H9 (cell line): ENCODE measurements at places on chromosomes 3 and 15.

DNA sequence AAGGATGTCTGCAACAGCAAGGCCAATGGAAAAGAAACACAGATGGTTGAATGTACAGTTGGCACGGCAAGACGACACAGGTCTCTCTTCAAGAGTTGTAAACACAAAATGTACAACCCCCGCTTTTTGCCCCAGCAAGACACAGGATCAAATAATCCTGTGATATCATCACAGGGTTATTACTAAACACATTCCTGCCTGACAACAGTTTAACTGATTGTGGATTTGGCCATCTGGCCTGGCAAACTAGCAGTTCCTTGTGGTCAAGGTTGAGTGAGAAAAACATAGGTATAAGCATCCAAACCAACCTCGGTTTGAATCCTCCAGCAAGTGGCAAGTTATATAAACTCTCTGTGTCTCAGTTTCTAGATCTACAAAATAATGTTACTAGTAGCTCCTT, 23.4 kb downstream of the PARP16 start:
- no peak for DNase-seq

DNA sequence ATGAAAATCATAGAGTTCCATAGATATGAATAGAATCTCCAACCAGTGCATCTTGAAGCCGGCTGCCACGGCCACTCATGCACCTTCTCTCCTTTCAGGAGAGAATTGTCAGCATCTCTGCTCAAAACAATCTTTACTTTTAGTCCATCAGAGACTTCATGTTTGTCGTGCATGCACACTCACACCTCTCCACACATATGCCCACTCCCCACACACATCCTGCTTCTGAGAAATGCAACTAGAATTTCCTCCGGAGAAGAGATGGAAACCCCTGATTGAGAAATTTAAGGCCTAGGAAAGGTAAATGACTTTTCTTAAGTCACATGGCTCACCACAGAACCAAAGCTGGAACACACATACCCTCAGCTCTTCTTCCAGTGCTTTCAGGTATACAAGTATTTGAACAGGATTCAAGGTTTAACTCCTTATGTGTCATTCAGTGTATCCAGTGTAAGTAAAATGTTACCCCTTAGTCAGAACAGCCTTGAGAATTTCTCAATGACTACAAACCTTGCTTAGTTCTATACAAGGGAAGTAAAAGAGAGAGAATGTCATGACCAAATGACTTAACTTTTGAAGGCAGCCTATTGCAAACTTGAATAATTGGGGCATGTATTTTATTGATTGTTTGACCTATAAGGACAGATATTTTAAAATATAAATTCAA, 69.1 kb upstream of the TSEN2 start:
- DNase-seq: no peak

DNA sequence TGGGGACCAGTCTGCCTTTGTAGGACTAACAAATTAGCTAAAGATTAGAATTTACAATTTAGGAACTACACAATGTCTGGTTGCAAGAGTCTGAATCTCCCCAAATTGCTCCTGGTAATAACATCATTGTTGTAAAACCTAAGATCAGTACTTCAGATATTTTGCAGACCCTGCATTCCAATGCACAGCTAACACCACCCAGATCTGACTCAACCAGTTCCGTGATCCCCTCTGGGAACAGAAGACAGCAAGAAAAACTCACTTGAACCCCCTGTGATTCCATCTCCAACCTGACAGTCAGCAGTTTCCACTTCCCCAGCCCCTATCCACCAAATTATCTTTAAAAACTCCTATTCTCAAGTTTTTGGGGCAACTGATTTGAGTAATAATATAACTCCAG, 201.9 kb upstream of the ARPP21 start:
- no peak for DNase-seq

- DNase-seq: no peak
These were observed 40.6 kb upstream of the C3orf80 start for GRCh38 chr3:160184655-160185054.

DNA sequence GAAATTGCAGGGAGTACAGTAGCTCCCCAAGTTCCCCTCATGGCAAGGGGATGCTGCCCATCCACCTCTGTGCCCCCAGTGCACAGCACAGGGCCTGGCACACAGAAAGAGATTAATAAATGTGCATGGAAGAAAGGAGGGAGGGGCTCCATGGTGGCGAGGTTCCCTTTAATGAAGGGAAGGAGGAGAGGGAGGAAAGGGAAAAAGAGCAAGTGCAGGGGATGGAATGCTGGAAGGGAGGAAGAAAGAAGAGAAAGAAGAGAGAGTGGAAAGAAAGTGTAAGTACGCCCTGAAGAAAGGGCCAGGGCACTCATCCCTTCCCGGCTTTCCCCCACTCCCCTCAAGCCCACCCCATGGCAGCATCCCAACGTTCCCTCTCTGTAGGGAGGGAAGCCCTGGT, 1.5 kb upstream of the VIPR1 start:
- no peak for DNase-seq

DNA sequence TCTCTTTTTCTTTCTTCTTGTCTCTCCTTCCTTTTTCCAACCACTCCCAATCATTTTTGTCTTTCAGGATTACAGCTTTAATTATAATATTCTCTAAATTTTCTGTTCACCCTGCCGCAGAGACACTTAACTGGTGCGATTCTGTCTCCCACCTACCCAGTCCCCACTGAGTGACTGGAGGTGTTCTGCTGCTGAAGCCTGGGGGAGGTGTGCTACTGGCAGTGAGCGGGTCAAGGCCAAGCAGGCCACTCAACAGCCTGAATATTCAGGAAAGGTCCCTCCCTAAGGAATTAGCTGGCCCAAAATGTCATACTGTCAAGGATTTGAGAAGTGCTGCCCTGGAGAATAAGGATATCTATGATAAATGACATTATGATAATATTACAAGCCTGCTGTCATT, 126.5 kb downstream of the GABRG3 start:
- DNase-seq: no peak

DNA sequence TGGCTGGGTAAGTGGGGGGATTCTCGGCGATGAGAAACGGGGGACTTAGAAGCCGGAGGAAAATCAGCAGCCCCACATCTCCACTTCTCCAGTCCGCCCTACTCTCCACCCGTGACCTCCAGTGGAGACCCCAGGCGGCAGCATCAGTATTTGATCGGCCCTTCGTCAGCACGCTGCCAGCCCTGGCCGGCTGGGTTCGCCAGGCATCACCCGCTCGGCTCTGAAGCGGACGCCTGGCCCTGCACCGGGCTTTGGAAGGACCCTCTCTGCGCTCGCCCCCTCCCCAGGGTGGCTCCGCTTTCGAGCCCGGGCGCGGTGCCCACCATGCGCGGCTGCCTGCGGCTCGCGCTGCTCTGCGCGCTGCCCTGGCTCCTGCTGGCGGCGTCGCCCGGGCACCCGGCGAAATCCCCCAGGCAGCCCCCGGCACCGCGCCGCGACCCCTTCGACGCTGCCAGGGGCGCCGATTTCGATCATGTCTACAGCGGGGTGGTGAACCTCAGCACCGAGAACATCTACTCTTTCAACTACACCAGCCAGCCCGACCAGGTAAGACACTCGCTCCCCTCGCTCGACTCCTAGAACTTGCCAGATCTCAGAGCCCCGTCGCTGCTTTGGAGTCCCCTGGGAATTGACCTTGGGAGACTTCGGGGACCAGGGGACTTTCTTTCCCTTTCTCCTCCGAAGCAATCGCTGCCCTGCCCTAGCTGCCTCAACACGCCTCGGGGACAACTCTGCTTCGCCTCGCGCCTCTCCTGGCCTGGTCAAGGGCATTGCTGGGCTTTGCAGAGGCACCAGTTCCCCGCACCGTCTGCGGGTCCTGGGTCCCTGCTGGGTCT, 561 bp downstream of the SIDT1 start:
- DNase-seq: peak; percentile 44

GRCh38 chr3:53030619-53031449, 15.0 kb downstream of the SFMBT1 start:
- peak; percentile 62 for DNase-seq

DNA sequence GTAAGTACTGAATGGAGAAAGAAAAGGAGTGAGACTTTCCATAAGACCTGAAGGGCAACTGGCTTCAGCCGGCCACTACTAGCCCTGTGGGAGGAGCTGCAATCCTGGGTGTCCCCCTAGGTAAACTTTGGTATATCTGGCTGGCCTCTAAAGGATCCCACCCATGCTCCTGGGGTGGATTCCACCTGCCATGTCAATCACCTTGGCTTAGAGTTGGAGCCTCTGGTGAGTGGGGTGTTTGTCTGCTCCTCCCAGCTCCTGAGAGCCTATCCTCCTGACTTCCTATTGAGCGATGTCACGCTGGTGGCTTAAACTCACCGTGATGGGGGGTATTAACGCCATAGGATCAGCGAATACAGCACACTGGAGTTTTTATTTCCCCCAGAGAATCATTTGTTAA, 2.6 kb downstream of the SPTBN5 start:
- no peak for DNase-seq

GRCh38 chr15:100940767-100941379, 21.7 kb downstream of the LRRK1 start:
- DNase-seq: no peak

DNA sequence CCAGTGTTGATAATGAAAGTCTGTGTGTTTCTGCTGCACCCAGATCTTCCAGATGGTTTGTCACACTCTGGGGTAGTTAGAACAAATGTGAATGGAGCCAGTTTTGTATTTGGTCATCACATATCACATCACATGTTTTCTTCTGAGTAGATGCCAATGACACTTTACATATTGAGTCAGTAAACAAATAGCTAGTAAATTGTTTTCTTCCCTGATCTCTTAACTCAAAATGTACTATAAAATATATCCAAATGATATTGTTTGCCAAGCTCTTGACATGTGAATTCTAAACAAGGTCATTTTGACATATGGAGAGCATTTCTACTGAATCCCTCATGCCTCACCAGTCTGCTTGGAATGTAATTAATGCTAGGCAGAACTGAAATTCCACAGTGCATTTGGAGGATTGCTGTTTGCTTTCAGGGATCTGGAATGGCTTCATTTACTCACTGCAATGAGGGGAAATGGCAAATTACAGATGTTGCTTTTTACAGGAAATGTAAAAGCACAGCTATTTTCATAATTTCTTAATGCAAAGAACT, 45.0 kb downstream of the PDHB start:
- DNase-seq: no peak

- DNase-seq: peak; percentile 65
These were observed 12.6 kb upstream of the RTP3 start for GRCh38 chr3:46484911-46485778.

- no peak for DNase-seq
These were observed 11.7 kb downstream of the IL1RAP start for GRCh38 chr3:190525634-190526033.

GRCh38 chr3:195188426-195188927, 82.5 kb downstream of the XXYLT1 start:
- DNase-seq: no peak

DNA sequence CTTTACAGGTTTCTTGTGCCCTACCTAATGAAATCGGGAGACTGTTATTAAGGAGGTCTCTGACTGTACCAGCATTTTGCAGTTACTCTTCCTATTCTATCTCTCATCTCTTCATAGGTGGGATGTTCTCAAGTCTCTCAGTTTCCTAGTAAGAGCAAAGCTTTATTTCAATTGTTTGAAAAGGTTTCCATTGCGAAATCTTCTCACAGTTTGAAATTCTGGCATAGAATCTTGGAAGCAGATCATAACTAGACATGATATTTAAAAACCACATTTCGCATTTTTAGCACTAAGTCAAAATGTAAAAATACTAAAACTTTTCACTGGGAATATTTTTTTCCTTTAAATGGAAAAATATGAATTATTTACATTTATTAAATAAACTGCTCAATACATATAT, 1311.4 kb downstream of the ROBO2 start:
- no peak for DNase-seq

DNA sequence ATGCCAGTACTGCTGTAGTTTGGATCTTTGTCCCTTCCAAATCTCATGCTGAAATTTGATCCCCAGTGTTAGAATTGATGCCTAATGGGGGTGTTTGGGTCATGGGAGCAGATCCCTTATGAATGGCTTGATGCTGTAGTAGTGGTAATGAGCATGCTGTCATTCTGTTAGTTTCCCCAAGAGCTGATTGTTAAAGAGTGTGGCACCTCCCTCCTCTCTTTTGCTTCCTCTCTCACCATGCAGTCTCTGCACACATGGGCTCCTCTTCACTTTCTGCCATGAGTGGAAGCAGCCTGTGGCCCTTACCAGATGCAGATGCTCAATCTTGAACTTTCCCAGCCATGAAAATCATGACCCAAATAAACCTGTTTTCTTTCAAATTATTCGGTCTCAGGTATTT, 141.3 kb upstream of the DPPA4 start:
- DNase-seq: no peak

GRCh38 chr15:59924096-59924495, 80.0 kb upstream of the FOXB1 start:
- DNase-seq: no peak

- DNase-seq: no peak
These were observed 60.3 kb downstream of the FEM1B start for GRCh38 chr15:68337826-68338225.

- DNase-seq: no peak
These were observed 6.6 kb upstream of the MUC4 start for GRCh38 chr3:195818301-195818700.

DNA sequence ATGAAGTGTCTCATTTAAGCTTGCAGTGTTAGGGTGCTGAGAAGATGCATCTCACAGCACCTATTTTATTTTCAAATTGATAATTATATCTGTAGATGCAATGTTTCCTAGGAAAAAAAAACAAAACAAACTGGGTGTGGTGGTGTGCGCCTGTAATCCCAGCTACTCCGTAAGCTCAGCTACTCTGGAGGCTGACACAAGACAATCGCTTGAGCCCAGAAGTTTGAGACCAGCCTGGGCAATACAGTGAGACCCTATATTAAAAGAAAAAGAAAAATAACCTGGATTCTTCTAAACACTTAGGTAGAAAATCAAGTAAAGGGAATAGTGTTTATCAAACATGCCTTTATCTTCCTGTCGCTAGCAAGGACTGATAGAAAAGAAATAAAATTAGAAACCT, 1.9 kb downstream of the MINDY2 start:
- no peak for DNase-seq

- DNase-seq: no peak
These were observed 312.1 kb downstream of the SLC9A9 start for GRCh38 chr3:143535994-143536784.

DNA sequence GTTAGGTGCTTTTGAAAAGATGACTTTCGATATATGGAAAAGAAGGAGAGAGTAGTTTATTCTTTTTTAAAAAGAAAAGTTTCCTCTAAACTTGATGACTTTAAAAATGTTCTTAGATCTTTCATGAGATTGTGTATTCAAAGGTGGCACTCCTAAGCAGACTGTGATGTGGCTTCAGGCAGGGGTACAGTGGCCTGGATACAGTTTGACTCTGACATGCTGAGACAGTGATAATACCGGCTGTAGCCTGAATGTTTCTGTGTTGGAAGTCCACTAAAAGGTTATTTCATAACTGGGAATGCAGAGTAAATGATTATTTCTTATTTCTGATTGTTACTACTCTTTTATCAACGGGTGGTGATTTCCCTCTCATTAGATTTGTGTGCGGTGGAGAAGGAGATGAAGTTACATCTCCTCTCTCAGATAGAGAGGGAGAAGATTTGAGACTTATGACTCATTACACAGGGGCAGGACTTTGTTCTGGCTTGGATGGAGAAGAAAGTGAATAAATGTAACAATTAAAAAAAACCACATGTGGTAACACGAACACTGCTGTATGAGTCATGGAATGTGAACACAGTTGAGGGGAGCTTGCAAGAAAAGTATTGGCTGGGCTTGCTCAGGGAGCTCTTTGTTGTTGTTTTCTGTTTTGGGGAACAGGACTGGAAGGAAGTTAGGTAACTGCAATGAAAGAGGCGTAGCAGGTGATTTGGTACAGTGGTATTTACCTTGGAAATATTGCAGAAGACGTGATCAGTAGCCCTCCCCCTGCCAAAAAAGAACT, 21.6 kb downstream of the SPTSSB start:
- no peak for DNase-seq
